ENCODE measurements at places on chromosomes 6 and 20. TPM values are rescaled to one million over a fixed set of nuclear protein-coding genes. Genes with fewer than 3 reads are reported as not detected.

DNA sequence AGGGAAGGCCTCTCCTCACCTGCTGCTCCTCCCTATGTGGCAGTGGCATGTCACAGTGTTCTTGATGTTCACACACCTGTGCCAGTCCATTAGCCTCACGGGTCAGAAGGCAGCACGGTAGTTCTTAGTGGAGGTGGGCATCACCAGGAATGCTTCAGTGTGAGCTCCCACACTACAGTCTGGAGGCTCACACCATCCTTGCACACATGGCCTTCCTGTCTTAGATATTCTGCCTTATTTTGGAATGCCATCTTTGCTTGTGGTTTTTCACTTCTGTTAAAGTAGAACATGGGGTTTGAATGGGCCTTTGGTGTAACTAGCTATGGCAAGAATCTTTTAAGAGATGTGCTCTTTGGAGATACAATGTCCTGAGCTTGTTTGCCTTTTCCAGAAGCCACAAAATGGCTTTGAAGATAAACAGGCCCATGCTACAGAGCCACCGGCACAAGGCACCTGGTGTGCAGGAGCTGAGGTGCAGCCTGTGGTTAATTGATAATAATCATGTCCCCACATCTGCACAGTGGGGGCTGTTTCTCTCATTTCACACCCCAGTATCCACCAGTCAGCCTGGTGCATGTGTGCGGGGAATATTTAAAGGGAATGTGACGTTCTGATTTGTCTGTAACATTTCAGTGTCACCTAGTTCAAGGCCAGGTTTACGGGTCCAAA lies 3.2 kb upstream of the SLC17A9 start:
- DNase-seq = no peak

DNA sequence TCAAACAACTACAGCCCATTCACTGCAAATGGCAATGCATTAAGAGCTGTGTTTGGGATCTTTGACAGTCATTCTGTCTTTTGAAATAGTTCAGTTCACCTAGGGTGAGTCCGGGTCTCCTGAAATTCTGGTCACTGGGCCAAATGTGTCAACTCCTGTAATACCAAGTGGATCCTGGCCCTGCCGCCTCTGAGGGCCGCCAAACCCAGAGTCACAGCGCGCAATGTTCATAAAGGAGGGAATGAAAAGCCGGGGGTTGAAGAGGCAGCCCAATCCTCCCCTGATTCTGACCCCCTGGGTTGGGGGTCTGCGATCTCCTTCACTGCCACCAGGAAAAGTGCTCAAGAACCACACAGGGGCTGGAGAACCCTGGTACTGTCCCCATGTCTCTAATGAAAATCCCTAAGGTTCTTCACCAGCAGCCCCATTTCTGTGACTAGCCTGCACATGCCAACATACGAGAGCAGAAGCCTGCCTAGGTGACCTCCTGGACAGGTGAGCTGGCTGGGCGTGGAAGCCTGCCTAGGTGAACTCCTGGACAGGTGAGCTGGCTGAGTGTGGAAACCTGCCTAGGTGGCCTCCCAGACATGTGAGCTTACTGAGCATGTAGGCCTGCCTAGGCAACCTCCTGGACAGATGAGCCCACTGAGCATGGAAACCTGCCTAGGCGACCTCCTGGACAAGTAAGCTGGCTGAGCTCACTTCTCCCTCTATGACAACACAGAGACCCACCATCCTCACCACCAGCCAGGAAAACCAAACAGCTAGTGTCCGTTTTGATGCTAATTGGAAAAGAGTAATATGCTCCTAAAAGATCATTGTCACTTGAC lies 16.1 kb upstream of the APMAP start:
- DNase-seq = no peak

- no peak for DNase-seq
Measured at GRCh38 chr6:137387096-137387764, 107.0 kb downstream of the OLIG3 start.

- no peak for DNase-seq
Measured at GRCh38 chr20:40606237-40606636, 82.8 kb downstream of the MAFB start.

DNA sequence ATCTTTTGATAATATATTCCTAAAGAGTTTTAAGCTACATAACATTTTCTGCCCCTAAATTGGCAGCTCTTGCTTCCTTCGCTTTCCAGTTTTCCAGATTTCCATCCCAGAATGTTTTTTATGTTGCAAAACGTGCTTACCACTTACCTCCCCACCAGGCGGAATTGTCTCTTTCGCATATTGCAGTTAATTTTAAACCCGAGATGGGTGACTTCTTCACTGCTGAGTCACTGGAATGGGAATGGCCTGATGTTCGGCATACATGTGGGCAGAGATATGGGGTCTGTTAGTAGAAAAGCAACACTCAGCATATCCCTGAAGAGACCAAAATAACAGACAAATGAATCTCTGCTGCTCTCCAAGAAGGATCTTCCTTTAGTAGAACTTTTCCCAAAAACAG lies 491.2 kb downstream of the PREX1 start:
- DNase-seq = no peak

- peak; percentile 2 for DNase-seq
Measured at GRCh38 chr6:135411339-135411738, 86.2 kb downstream of the AHI1 start.

GRCh38 chr20:21505810-21506530 lies 7.9 kb downstream of the NKX2-2 start:
- DNase-seq = no peak

- no peak for DNase-seq
Measured at GRCh38 chr20:39452583-39453340, 490.6 kb downstream of the DHX35 start.

DNA sequence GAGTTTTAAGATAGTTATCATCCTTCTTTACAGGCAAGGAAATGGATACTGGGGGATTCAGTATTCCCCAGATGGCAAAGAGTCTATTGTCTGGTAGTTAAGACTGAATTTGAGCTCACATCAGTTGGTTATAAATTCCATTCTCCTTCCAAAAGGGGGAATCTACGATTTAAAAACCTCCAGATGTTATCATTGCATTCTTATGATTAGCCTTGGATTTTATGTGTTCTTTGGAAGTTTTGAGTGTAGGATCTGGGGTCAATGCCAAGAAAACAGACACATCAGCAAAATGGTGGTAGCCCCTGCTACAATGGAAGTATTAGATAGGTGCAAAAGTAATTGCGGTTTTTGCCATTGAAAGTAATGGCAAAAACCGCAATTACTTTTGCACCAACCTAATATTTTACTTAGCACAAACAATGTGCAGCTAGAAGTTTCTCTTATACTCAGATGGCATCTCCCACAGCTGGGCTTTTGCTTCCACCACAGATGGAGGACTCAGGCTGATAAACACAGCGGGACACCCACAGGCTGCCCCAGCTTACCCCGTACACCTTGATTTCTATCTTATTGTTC lies 168.2 kb upstream of the RIN2 start:
- no peak for DNase-seq

GRCh38 chr6:15754035-15754705 lies 91.3 kb upstream of the DTNBP1 start:
- peak; percentile 17 for DNase-seq

DNA sequence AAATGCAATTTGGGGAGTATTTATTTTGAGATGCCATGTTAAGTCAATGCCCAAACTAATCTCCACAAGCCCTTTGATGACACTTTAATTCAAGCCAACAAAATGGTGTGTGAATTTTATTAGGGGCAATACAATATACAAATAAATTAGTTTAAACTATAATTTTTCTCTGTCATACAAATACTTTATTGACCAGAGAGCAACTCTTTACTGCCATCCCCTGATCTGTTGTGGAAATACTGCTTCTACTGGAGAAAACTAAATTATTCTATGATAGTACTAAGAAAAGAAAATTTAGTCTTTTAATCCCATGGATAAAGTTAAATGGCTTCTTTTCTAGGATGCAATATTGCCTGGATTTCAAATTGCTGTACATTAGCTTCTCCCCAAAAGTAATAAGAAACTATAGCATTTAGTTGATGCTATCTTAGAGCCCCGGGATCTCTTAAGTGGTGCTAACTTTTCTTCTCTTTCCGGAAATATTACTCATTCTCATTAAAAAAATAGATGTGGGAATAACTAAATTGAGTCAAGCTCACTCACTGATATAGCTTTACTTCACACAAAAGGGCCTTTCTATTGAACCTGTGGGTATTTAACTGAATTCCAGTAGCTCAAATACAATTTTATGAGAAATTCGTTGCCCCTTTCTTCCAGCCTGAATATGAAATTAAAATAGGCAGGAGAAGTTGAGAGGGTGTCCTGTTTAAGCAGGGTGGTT lies 49.2 kb downstream of the SMPDL3A start:
- DNase-seq = peak; percentile 25

- no peak for DNase-seq
Measured at GRCh38 chr6:392441-393390, 1.2 kb downstream of the IRF4 start.

DNA sequence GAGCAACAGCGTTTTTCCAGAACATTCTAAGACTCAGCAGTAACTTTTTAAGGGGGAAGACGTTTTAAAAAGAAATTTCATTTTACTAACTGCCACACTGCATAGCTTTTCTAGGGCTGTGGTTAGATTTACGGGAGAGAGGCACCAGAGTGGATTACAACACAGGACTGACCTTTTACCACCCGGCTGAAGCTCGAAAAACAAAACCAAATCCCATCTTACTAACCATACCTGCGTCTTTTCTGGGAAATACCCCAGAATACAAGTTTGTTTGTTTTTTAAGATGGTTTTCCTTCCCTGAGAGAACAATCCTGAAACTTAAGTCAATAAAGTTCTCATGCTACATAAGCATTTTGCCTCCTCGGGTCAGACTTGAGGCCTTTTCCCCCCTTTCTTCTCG lies 209.3 kb upstream of the SOX4 start:
- no peak for DNase-seq

DNA sequence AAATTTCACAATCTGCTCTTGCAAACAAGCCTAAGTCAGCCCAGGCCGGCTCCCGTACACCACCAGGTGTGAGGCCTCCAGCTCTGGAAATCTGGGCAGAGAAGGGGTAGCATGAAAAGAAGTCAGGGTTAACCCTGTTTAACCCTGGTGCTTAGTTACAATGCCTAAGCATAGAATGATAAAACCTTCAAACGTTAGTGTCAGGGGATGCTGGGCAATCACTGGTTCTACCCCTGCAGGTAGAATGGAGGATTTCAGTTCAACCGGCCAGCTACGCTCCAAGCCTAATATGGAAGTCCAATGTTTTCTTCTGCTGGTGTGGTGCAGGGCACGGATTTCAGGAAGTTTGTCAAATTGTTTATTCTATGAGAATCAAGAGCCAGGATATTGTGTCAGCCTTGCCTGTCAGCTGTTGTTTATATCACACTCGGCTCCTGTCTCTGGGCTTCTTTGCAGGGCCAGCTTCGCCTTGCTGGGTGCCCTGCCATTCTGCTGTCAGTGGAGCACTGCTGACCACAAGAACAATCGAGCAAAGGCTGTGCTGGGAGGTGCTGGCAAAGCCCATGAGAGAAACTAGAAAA lies 20.2 kb upstream of the CD93 start:
- DNase-seq = no peak

GRCh38 chr6:74249658-74250057 lies 553.7 kb downstream of the CD109 start:
- DNase-seq = peak; percentile 4

DNA sequence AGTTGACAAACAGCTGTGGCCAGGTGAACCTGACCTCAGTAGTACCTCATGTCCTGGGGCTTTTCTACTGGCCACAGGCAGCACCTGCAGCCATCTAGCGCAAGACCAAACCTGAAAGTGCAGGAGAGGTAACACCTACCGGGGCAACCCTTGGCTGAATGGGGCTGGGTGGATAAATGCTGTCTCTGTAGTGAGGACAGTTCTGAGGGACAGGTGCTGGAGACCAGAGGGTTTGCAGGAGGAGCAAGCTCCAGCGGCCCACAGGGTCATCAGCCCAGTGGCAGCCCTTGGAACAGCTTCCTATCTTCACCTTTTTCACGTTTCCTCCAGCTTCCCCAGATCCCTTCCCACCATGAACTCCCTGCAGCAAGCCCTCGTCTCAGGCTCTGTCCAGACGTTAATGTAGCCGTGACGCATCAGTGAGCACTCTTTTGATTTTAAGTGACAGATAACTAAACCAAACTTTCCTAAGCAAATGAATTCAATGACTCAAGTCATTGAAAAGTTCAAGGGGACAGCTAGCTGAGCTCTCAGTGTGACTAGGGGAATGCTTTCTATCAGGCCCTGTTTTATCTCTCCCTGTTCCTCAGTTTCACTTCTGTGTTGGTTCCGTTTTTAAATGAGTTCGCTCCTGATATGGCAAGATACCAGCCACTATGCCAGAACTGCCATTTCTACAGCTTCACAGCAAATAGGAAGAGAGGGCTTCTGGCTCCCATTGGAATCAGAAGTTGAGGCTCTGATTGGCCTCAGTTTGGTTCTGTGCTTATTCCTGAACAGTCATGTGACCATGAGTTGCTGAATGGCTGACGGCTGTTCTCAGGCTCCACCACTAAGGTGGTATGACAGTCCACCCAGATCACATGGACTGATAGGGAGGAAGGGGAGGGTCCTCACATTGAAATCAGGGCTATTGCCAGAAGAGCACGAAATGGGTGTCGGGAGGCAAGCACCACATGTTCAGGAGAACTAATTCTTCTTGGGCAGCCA lies 12.1 kb upstream of the PFDN4 start:
- no peak for DNase-seq

DNA sequence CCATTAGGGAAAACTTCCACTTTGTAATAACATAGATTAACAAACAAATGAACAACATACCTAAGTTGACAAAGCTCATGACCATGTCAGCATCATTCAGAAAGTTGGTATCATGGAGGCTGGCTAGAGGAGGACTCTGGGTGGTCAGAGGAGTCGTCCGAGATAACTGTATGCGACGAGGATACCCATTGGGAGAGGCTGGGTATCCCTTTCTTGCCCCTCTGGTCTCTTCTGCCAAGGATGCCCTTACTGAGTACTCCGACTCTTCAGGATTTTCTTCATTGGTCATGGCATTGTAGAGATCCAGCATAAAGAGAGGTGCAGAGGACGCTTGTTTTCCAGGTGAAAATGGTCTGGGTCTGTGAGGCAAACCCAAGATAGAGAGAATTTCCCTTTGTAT lies 1.1 kb downstream of the BMP5 start:
- no peak for DNase-seq

GRCh38 chr20:16158090-16158975 lies 414.9 kb downstream of the KIF16B start:
- DNase-seq = no peak

GRCh38 chr20:17734374-17734773 lies 34.6 kb downstream of the BANF2 start:
- DNase-seq = no peak

DNA sequence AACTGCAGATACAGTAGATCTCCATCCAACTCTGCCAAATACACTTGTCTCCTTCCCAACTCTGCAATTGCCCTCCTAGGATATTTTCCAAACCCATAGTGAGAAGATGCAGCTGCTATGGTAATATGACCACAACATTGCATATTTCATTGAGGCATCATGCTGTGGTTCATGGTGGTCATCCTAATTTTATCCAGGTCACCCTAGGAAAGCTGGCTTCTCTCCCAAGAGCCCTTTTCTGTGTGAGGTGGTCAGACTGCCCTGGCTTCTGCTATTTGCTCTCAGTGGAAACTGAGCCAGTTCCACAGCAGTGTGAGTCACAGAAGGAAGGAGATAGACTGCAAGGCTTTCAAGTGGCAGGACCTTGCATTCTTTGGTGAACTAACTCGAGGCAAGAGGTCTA lies 5.5 kb downstream of the OGFRL1 start:
- peak; percentile 92 for DNase-seq

TRIM10 gene
- not detected for total RNA-seq

CRISP3 gene
- not detected for total RNA-seq

ELOVL4 gene
- total RNA-seq = 6.9 TPM

ABRACL gene
- 24.8 TPM for total RNA-seq

NMBR gene
- not detected for total RNA-seq

TNFRSF6B gene
- total RNA-seq = 0.37 TPM

SPATS1 gene
- total RNA-seq = not detected
